ENCODE measurements at places on chromosomes 6 and 20.

DNA sequence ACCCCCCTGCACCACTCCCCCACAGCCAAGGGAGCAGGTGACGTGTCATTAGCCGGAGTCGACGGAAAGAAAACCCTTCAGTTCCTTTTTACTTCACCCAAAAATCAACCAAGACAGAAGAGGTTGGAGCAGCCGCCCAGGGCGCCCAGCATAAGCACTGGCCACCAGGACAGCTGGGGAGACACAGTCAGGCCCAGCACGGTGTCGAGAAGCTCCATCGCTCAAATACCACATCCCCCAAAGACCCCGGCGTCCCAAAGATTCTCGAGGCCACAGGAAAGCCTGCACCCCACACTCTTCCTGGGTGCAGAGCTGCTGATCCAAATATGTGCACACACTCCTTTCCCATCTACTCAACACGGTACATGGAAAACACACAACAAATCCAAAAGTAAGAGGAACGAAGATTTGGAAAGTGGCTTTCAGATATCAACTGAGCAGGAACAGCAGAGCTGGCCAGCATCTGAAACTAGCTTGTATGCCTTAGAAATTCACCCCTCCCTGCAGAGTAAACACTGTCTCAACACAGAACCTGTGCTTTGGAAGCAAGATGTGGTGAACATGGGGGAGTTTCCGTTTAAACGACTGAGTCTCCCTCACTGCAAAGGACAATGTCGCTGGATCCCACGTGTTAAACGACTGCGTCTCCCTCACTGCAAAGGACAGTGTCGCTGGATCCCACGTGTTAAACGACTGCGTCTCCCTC is 54.6 kb downstream of the DLL1 start:
- peaks cover 2% of the 10 kb centered on the region for H3K27me3 ChIP-seq
- no peak overlapping the region for H3K27ac ChIP-seq

DNA sequence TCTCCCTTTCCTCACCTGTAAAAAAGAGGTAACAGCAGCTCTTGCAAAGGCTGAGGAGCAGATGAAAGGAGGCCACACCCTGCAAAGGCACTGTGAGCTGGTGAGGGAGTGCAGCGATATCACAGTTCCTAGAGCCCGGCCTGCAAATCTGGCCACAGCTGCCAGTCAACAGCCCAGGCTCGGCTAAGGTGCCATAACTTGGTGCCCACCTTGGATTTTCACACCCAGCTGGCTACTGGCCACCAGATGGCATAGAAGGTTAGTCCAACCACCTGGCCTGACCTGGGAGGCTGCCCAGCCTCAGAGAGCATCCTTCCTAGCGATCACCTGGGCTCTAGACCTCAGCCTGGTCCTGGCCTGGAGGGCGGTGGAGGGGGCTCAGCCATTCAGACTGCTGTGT is 46.8 kb downstream of the KCNB1 start:
- no peak for DNase-seq
- no peaks in the 10 kb centered on the region for H3K36me3 ChIP-seq
- H3K27me3 ChIP-seq: peaks cover 14% of the 10 kb centered on the region

GRCh38 chr6:106910999-106911949 is 63.3 kb downstream of the CD24 start:
- no peak overlapping the region for H3K27ac ChIP-seq
- no peak for DNase-seq
- H3K36me3 ChIP-seq: no peaks in the 10 kb centered on the region
- H3K27me3 ChIP-seq: no peaks in the 10 kb centered on the region
- peaks cover 2% of the 10 kb centered on the region for H3K4me1 ChIP-seq
- no peak overlapping the region for H3K4me3 ChIP-seq

DNA sequence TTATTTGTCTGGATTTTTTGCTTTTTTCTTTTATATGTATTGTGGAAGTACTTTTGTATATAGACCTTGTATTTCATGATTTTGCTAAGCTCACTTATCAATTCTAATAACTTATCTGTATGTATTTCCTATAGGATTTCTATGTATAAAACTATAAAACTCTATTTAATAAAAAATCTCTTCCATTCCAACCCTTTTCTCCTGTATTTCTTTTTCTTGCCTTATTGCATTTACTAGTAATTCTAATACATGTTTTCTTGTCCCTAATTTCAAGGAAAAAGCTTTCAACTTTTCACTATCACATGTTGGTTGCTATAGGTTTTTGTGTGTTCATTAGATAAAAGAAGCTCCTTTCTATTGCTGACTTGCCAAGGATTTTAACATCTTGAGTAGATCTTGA is 125.3 kb downstream of the MBOAT1 start:
- no peaks in the 10 kb centered on the region for H3K36me3 ChIP-seq
- H3K27ac ChIP-seq: no peak overlapping the region
- DNase-seq: no peak
- H3K4me3 ChIP-seq: no peak overlapping the region
